ENCODE measurements at places on chromosomes 2 and 18.

DNA sequence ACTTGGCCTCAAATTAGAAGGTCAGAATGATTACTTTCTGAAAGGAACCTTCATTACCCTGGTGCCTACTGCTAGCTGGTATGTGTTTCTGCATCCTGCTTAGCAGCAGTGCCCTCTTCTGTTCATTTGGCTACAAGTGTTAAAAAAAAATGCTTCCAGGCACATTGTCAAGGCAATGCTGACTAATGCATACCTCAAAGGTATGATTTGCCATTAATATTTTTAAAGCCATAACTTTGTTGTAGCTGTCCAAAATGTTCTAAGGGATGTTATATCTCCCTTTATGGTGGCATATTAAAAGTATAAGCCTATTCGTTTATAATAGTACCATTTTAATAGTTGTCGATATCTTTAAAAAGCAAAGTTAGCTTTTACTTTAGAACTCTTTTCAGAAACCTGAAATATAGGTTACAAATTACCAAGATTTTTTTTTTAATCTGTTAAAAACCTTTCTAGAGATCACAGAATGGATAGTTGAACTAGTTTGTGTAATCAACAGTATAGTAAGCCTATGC is 52.0 kb upstream of the FAM171B start:
- DNase-seq: peak; percentile 48

DNA sequence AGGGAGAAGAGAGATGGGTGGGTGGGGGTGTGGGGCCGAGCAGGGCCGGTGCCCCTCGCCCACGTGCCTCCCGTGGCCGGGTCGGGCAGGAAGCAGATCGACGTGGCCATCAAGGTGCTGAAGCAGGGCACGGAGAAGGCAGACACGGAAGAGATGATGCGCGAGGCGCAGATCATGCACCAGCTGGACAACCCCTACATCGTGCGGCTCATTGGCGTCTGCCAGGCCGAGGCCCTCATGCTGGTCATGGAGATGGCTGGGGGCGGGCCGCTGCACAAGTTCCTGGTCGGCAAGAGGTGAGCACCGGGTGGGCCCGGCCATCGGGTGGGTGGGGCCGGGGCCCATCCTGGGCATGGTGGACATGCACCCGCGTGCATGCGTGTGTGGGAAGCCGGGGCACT is 21.8 kb downstream of the ZAP70 start:
- DNase-seq: no peak

GRCh38 chr2:85091838-85092237 is 41.4 kb upstream of the TCF7L1 start:
- no peak for DNase-seq

DNA sequence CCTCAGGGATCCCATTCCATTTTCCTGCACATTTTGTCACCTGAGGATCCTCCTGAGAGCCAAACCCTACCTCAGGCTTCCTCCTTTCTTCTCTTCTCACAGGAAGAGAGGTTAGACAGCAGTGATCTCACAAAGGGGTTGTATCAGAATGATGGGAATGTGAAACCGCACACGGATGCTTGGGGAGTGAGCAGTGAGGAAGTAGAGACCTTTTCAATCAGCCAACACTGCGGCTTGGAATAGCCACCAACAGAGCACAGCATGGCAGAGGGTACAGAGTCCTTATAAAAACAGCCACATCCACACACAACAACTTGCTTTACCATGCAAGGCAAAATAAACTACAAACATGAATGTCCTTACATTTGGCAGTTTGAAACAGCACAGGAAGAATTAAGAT is 8.7 kb downstream of the TMEM182 start:
- no peak for DNase-seq

- DNase-seq: no peak
These were observed 284.0 kb upstream of the NXPH2 start for GRCh38 chr2:139064159-139064558.

DNA sequence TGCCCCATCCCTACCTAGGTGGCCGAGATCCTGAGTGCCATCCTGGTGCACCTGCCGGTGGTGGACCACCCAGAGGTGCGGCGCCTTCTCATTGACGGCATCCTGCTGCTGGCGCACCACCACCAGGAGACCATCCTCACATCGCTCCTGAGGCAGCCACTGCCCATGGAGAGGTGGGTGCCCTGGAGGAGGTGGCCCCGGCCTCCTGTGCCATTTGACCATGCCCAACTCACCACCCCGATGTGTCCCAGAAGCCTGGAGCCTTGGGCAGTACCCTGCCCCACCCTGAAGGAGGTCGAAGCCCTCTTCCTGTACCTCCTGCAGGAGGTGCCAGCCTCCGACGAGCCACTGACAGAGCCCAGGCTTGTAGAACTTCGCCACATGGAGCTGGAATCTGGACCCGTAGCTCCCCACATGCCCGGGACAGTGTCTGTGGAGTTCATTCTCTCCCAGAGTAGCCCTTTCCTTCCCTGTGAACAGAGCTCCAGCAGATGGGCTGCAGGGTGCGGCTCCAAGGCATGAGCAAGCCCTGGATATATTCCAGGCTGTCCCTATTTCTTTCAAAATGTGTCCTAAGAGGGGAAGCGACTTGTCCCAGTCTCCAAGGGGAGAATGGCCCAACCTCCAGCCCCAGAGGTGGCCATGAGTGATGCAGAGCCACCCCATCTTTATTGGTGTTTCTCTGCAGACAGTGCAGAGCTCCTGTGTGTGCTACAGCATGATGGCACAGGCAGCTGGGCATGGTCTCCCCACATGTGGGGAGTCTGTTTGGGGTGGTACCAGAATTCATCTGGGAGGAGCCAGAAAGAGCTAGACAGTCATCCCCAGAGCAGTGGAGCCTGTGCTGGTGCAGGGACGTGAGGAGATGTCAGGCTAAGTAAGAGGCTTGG is 34.2 kb downstream of the HJURP start:
- no peak for DNase-seq

DNA sequence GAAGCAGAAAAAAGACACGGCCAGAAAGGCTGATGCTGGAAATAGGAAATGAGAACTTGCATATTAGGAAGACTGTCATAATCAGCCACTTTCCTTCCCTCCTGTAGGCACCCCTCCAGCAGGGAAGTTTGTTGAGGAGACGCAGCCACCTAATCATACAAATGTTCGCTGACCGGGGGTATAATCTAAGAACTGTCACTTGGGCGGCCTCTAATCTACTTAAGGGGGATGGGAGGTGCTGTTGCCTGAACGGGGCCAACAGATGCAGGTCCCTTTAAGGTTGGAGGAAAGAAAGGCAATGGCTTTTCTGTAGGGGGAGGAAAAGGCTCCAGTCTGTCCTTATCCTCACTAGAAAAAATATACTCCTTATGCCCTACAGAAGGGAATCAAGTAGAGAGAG is 50.6 kb downstream of the DNAJC10 start:
- no peak for DNase-seq

DNA sequence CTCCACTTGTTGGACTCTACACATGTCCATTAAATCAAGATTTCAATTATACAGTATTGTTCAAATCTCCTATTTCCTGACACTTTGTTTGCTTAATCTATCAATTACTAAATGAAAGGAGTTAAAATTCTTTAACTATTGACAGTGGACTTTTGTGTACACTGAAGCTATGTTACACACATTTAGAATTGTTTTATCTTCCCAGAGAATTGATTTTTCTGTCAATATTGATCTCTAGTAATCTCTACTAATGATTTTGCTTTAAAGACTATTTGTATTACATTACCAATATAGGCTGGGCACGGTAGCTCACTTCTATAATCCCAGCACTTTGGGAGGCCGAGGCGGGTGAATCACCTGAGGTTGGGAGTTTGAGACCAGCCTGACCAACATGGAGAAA is 215.7 kb downstream of the WDPCP start:
- no peak for DNase-seq

GRCh38 chr2:3131636-3132326 is 245.8 kb downstream of the EIPR1 start:
- no peak for DNase-seq

- no peak for DNase-seq
These were observed 176.1 kb downstream of the ZNF521 start for GRCh38 chr18:25175558-25176517.

- no peak for DNase-seq
These were observed 25.4 kb upstream of the MRPL19 start for GRCh38 chr2:75621228-75621627.

DNA sequence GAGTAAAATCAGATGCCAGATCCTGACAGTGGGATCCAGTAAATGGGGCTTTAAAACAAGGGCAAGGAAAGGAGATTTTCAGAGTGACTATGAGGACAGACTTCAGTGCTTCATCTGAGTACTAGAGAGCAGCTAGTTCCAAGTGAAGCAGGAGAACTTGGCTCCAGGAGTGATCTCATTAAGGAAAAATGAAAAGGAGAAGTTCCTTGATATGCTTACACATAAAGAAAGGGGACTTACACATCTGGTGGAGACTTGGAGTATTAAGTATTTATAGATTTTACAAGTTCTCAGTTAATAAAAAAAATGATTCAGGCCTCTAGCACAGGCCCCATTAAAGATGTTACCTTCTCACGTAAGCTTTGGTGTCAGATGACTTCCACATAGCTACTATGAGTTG is 105.8 kb downstream of the ICOS start:
- no peak for DNase-seq

DNA sequence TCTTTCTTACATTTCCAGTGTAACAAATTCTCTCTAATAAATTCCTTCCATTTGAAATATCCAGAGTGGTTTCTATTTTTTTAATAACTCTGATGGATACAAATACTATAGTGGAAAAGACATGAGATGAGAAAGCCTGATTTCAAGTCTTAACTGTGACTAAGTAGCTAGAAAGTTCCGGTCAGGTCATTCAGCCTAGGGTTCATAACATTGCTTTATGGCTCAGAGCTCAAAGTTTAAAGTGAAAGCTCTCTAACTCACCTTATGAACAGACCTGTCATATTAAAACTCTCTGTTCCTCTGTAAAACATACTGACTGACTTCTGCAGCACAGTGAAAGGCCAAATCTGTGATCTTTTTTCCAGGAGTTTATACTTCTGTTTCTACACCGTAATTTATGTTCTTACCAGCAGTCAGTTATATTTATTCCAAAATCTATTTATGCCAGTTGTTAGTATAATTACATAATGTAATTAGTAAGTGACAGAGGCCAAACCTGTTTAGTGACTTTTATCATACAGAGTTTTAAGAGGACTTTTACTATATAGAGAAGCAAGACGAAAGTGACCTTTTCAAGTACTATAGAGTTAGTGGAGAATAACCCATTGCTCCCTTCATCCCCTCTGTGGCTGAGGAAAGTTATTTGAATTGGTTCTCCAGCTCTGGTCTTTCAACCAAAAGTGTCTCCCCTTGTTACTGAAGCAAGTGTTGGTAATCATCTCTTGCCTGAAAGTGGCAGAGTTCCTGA is 118.8 kb upstream of the PDE1A start:
- no peak for DNase-seq

GRCh38 chr18:22513721-22514481 is 96.2 kb upstream of the CTAGE1 start:
- no peak for DNase-seq

DNA sequence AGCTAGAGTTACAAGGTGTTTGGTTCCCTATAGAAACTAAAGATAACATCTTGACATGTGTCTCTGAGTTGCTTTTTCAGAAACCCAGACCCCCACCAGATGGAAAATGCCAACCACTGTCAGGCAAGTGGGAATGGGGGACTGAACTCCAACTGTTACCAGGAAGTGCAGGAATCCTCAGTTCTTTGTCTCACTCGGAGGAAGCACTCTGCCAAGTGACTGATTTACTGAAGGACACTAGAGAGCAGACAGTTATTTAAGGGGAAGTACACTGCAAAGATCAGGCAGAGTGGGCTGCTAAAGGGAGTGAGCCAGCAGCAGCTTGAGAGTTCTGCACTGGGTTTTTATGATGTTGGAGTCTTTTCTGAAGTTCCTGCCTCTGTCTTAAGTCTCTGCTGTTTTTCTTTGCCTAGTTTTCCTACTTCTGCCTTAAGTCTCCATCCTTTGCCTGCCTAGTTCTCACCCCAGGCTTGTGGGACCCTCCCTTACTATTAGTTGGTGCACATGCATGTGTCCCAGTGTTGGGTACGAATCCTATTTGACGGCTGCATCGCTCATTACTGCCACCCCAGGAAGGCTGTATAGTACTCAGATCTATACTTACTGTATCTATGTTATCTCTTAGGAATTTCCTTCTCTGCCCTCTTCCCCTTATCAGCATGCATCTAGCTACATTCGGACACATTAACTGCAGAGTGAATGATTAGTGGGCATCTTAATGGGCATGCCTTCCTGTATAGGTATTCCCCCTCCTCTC is 97.1 kb downstream of the TEX51 start:
- DNase-seq: no peak

DNA sequence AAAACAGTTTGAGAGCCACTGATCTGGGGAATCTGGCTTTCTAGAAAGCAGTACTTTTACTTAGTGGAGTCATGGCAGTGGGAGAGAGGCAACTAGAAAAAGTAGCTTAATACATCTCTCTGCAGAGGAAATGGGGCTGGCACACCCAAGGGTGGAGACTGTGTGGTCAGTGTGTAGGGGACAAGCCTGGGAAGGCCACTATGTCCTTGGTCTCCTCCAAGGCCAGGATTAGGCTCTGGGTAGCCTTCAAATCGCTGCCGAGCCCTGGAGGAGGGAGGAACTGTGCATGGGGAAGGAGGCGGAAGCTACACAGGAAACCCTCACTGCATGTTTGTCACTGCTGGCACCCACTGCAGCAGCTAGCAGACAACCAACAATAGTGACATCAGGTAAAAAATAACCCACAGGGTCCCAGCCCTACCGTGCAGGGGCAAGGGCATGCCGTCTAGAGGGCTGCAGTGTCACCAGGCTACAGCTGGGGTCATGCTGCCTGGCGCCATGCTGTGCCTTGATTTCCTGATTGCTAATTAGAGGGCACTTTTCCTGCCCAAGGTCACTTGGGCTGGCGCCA is 34.8 kb downstream of the LBH start:
- peak; percentile 69 for DNase-seq

GRCh38 chr2:70381821-70382220 is 80.0 kb upstream of the FAM136A start:
- no peak for DNase-seq

GRCh38 chr18:37425222-37425621 is 140.4 kb downstream of the CELF4 start:
- no peak for DNase-seq

DNA sequence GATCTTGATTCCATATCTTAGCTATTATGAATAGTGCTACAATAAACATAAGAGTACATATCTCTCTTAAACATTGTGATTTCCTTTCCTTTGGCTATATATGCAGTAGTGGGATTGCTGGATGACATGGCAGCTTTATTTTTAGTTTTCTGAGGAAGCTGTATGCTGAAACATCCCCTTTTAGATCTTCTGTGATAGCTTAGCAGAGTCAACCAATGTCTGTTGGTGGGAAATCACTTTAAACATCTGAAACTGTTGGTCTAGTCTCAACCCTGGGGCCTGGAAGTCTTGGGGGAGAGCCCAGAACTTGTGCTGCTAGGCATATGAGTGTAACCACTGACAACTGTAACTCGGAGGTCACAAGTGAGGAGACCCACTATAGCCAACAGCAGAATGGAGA is 378.6 kb upstream of the SLC14A2 start:
- no peak for DNase-seq

- DNase-seq: no peak
These were observed 528.6 kb upstream of the ID2 start for GRCh38 chr2:8153258-8153718.

Data from CD4-positive, alpha-beta T cell treated with Interleukin-21 for 1 hour (primary cell).